ENCODE measurements at places on chromosomes 2 and 18. TPM values are rescaled to one million over a fixed set of nuclear protein-coding genes. Genes with fewer than 3 reads are reported as not detected.

YIPF4 gene
- 38.3 TPM for total RNA-seq

GRCh38 chr18:21803495-21803894 lies 62.9 kb downstream of the MIB1 start:
- H3K27ac ChIP-seq: no peak overlapping the region
- no peaks in the 10 kb centered on the region for H3K27me3 ChIP-seq
- peaks cover 19% of the 10 kb centered on the region for H3K4me1 ChIP-seq

DNA sequence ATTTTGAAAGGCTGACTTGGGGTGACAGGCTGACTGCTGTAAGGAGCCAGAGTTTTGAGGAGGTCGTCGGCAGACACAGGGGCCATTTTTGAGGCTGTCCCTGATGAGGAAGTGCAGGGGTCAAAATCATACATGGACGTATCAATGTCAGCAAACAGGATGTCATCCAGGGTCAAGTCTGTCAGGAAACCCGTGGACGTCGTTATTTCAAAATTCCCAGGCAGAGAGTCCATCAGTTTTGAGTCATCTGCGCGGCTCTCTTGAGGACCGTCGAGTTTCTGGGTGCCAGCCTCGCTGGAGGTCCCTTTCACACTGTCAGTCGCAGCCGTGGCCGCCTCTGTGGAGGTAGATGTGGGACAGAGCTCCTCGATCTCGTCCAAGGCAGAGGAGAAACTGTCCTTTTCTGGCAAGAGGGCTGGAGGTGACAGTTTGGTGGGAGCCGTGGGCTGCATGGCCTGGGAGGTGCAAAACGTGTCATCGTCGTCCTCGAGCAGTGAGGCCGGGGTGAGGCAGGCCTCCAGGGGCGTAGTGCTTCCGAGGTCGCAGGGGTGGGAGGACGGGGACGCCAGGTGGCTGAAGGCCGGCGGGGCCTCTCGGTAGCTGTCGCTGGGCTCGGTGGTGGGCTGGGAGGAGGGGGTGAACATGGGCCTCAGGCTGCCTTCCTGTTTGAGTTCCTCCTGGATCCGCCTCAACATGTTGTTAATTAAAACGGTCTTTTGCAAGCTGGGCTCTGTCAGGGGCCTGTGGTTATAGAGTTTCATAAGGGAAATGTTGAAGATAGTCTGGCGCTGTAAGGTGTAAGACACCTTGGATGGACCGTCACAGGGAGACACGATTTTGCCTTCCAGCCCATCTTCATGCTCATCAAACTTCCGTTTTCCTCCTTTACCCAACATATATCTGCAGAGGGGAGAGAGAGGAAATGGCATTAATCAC lies 17.5 kb downstream of the SERTAD2 start:
- H3K36me3 ChIP-seq: peaks cover 38% of the 10 kb centered on the region
- no peaks in the 10 kb centered on the region for H3K27me3 ChIP-seq
- no peak for DNase-seq
- H3K27ac ChIP-seq: peak overlapping the region; percentile 20
- no peak overlapping the region for H3K4me3 ChIP-seq

DNA sequence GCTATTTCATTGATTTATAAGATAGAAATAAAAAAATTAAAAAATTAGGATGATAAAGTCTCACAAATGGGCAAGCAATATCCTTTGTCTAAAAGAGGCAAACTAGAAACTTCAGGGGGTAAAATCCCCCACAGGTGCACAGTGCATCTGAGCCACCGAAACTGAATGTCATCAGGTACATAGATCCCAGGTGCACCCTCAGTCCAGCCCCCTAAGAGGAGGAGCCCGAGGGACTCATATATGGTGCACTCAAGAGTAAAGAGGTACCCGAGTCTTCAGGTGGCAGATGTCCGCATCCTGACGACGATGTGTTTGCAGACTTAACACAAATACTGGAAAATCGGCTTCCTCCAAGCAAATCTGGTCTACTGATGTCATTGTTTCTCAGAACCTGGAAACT lies 11.3 kb downstream of the QPCT start:
- H3K4me3 ChIP-seq: no peak overlapping the region
- no peaks in the 10 kb centered on the region for H3K4me1 ChIP-seq
- no peaks in the 10 kb centered on the region for H3K36me3 ChIP-seq

GRCh38 chr2:190893157-190893556 lies 12.5 kb downstream of the GLS start:
- DNase-seq: no peak
- peaks cover 19% of the 10 kb centered on the region for H3K4me1 ChIP-seq
- H3K27ac ChIP-seq: no peak overlapping the region
- no peaks in the 10 kb centered on the region for H3K27me3 ChIP-seq
- H3K4me3 ChIP-seq: no peak overlapping the region

POMC gene
- total RNA-seq: 15.2 TPM

- H3K27me3 ChIP-seq: no peaks in the 10 kb centered on the region
- no peaks in the 10 kb centered on the region for H3K4me1 ChIP-seq
- no peak overlapping the region for H3K4me3 ChIP-seq
- DNase-seq: no peak
These were observed 28.1 kb downstream of the FAM171B start for GRCh38 chr2:186721956-186722355.

DNA sequence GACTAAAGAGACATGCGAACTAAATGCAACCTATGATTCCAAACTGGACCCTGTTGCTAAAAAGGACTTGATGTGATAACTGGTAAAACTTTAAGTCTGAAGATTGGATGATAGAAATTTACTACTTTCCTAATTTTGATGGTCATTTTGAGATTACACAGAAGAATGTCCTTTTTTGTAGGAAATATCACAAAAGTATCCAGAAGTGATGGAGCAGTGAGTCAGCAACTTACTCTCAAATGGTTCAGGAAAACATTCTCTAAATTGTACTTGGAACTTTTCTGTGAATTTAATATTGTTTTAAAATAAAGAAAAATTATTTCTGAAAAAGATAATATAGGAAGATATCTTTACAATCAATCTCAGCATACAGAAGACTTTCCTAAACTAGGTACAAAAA lies 19.9 kb downstream of the MBOAT2 start:
- no peak overlapping the region for H3K4me3 ChIP-seq
- H3K27ac ChIP-seq: no peak overlapping the region
- H3K4me1 ChIP-seq: no peaks in the 10 kb centered on the region
- no peaks in the 10 kb centered on the region for H3K36me3 ChIP-seq

DNA sequence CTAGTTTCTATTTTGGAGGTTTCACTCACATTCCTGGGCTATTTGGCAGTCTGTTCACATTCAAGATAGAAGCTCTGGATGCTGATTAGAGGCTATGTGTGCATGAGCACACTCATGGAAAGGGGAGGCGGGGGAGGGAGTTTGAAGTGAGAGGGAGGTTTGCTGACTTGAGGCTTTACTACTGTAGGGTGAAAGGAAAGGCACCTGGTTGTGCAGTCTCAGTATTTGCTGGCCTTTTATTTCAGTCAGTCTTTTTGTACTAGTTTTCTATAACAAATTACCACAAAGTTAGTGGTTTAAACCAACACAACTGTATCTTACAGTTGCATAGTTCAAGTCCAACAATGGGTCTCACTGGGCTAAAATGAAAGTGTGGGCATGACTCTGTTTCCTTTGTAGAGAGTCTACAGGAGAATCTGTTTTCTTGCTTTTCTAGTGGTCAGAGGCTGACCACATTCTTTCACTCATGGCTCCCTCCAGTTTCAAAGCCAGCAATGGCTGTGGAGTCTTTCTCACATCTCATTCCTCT lies 47.7 kb upstream of the NR4A2 start:
- H3K4me3 ChIP-seq: no peak overlapping the region
- no peak overlapping the region for H3K27ac ChIP-seq
- no peaks in the 10 kb centered on the region for H3K4me1 ChIP-seq
- H3K27me3 ChIP-seq: no peaks in the 10 kb centered on the region
- H3K36me3 ChIP-seq: no peaks in the 10 kb centered on the region

- H3K36me3 ChIP-seq: no peaks in the 10 kb centered on the region
- H3K4me3 ChIP-seq: no peak overlapping the region
- DNase-seq: peak; percentile 58
- no peak overlapping the region for H3K27ac ChIP-seq
- H3K27me3 ChIP-seq: no peaks in the 10 kb centered on the region
These were observed 241.2 kb upstream of the TANK start for GRCh38 chr2:160918906-160919503.

GPR35 gene
- 0.92 TPM for total RNA-seq

GRCh38 chr2:178629463-178629862 lies 149.2 kb downstream of the PLEKHA3 start:
- peaks cover 8% of the 10 kb centered on the region for H3K36me3 ChIP-seq
- DNase-seq: peak; percentile 58
- H3K27ac ChIP-seq: peak overlapping the region; percentile 61
- H3K4me1 ChIP-seq: peaks cover 67% of the 10 kb centered on the region
- no peak overlapping the region for H3K4me3 ChIP-seq

COL4A4 gene
- 4.6 TPM for total RNA-seq

- no peaks in the 10 kb centered on the region for H3K36me3 ChIP-seq
- no peaks in the 10 kb centered on the region for H3K27me3 ChIP-seq
- H3K4me3 ChIP-seq: no peak overlapping the region
- DNase-seq: no peak
- no peak overlapping the region for H3K27ac ChIP-seq
These were observed 260.6 kb upstream of the TNP1 start for GRCh38 chr2:217120429-217120828.

LIMS2 gene
- 31.8 TPM for total RNA-seq

DNA sequence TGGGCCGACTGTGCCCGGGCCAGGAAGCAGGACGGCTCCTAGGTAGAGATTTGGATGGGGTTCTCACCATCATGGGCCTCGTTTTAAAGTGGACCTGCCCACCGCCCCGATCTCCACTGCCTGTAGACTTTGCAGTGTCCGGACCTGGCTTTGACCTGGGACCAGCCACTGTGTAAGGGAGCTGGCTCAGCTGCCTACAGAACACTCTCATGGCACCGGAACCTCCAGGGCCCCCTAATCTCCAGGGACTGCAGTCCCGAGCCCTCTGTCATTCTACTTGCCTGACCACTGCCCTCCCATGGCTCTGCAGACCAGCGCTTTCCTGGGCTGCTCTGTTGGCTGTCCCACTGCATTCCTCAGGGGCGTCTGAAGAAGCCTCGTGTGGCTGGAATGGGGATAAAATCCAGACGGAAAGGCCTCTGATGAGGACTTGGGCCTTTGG lies 120.8 kb downstream of the GLI2 start:
- no peaks in the 10 kb centered on the region for H3K4me1 ChIP-seq
- no peak overlapping the region for H3K27ac ChIP-seq
- no peak overlapping the region for H3K4me3 ChIP-seq
- no peaks in the 10 kb centered on the region for H3K36me3 ChIP-seq
- DNase-seq: no peak

SKOR2 gene
- not detected for total RNA-seq

NEURL3 gene
- not detected for total RNA-seq

DNA sequence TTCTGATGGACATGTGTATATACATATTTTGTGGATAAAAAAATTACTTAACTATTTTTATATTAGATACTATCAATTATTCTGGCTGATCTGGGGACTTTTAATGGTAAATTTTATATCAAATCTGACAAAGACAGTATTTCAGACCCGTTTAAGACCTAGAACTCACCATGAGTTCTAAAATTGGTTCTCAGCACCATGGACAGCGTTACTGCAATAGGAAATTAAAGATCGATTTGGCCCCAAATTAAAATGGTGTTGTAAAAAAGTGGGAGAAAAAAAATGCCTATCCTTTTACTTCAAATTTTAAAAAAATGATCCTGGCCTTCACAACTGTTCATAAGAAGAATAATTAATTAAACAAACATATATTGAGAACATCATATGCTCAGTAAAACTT lies 919 bp upstream of the SCN2A start:
- H3K36me3 ChIP-seq: no peaks in the 10 kb centered on the region
- H3K4me3 ChIP-seq: no peak overlapping the region
- H3K4me1 ChIP-seq: no peaks in the 10 kb centered on the region
- H3K27me3 ChIP-seq: no peaks in the 10 kb centered on the region
- H3K27ac ChIP-seq: no peak overlapping the region

DNA sequence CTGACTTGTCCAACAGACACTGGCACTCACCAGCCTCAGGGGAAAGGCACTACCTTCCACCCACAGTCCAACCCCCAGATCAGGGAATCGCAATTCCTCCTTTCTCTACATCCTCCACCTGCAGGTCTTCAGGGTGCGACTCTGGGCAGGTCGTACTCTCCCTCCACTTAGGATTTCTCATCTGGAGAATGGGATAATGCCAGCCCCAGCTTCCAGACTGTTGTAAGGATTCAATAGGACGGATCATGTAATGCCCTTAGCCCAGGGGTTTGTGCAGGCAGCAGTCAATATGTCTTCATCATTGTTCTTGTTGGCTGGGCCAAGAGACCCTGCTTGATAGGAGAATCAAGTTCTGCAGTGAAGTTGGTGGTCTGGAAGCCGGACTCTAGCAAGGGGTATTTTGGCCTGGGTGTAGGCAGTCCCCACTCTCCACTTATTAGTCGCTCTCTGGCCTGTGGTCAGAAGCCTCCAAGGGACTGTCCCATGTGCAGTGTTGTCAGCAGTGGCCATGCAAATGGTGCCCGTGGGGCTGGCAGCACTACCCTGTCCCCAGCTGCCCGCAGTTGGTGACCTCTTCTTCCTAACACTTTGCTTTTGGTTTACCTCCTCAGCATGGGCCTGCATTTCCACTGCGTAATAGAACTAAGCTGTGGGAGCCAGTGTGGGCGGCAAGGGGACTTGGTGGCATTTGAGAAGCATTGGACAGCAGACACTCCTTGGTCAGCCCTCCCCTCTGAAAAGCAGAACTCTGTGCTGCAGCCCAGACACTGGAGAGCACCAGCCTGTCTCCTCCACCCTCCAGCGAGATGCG lies 172.4 kb upstream of the HS6ST1 start:
- H3K27ac ChIP-seq: no peak overlapping the region
- no peaks in the 10 kb centered on the region for H3K4me1 ChIP-seq
- H3K27me3 ChIP-seq: peaks cover 7% of the 10 kb centered on the region

LOXHD1 gene
- 0.11 TPM for total RNA-seq

- H3K4me3 ChIP-seq: no peak overlapping the region
- DNase-seq: no peak
- no peaks in the 10 kb centered on the region for H3K4me1 ChIP-seq
These were observed 82.5 kb downstream of the TNFRSF11A start for GRCh38 chr18:62407660-62408059.

TGFA gene
- 0.39 TPM for total RNA-seq

GRCh38 chr2:233075966-233076339 lies 15.8 kb downstream of the INPP5D start:
- H3K36me3 ChIP-seq: no peaks in the 10 kb centered on the region
- H3K27me3 ChIP-seq: no peaks in the 10 kb centered on the region
- no peak overlapping the region for H3K4me3 ChIP-seq
- H3K27ac ChIP-seq: peak overlapping the region; percentile 30

C2orf72 gene
- total RNA-seq: 0.12 TPM

CHN1 gene
- 4.2 TPM for total RNA-seq

- no peaks in the 10 kb centered on the region for H3K4me1 ChIP-seq
- no peak overlapping the region for H3K4me3 ChIP-seq
- peaks cover 7% of the 10 kb centered on the region for H3K27me3 ChIP-seq
- H3K27ac ChIP-seq: no peak overlapping the region
- no peaks in the 10 kb centered on the region for H3K36me3 ChIP-seq
These were observed 48.6 kb downstream of the CYB5A start for GRCh38 chr18:74243127-74243526.
